ENCODE measurements at places on chromosomes 7 and 10. TPM values are rescaled to one million over a fixed set of nuclear protein-coding genes. Genes with fewer than 3 reads are reported as not detected.

GRCh38 chr7:29105752-29106668 is 40.3 kb downstream of the CPVL start:
- DNase-seq: peak; percentile 51

GRCh38 chr10:129929343-129930292 is 34.5 kb downstream of the EBF3 start:
- DNase-seq: no peak

- no peak for DNase-seq
Measured at GRCh38 chr10:29617880-29618340, 16.9 kb downstream of the SVIL start.

DNA sequence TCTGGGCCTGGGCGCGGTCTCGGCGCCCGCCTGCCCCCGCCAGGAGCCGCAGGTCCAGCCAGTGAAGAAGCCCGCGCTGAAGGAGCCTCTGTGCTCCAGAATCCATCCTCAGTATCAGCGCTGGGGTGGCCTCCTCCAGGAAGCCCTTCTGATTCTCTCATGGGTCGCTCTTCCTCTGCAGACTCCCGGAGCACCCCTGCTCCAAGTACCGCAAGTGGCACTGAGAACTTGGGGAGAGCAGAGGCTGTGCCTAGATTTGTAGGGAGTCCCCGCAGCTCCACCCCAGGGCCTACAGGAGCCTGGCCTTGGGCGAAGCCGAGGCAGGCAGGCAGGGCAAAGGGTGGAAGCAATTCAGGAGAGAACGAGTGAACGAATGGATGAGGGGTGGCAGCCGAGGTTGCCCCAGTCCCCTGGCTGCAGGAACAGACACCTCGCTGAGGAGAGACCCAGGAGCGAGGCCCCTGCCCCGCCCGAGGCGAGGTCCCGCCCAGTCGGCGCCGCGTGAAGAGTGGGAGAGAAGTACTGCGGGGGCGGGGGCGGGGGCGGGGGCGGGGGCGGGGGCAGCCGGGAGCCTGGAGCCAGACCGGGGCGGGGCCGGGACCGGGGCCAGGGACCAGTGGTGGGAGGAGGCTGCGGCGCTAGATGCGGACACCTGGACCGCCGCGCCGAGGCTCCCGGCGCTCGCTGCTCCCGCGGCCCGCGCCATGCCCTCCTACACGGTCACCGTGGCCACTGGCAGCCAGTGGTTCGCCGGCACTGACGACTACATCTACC is at the start of gene ALOX5:
Gene ALOX5, plus strand, starts transcription at position 641 of the 774 bp plus-strand sequence. Its CDS starts 64 bp downstream, at position 705.
- no peak for DNase-seq

GRCh38 chr7:130071701-130072622 is 1.6 kb downstream of the KLHDC10 start:
- peak; percentile 66 for DNase-seq

GRCh38 chr7:42380401-42380800 is 143.4 kb upstream of the GLI3 start:
- DNase-seq: no peak

DNA sequence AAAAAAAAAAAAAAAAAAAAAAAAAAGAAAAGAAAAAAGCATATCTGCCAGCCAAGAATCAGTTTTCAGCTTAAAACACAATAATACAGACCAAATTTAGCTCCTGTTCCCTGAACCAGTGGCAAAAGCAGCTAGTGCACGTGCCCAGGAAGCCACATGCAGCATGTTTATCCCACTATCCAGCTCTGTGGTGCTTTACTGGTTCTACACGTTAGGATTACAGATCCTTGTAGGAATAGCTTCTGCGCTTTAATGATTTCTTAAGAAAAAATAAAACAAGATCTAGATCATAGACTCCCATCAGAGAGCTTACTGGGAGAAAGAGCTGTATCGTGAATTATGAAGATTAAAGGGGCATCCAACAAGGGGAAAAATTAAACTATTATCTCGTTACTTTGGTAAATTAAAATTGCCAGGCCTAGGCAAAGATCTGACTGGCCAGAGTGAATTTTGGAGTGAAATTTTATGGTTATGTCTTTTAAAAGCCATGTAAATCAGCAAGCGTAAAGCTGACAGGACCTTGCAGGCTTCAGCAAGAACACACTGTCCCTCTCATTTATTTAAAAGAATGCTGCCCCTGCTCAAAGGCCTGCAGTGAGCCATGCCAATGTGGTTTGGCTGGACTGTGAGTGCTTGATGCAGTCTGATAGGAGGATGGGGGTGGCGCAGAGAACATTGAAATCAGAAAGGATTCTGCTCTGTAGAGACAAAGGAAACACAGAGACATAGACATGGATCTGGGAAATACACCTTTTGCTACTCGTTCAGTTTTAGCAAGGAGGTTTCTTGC is 177.3 kb upstream of the PHYHIPL start:
- no peak for DNase-seq

DNA sequence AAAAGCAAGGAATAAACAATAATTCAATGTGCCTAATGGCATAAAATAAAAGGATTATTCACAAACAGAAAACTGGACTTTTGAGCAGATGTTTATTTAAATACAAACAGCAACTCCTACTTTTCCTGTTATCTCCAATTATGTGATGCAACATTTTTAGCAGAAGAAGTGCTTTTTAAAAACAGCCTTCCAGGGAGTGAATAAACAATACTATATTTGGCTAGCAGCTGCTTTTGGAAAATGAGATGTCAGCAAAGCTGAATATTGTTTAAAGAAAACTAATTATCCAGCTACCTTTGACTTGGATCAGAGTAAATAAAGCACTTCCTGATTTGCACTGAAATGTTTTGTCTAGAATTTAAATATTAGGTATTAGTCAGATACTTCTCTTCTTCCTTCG is 23.2 kb downstream of the CDK1 start:
- DNase-seq: peak; percentile 32

- no peak for DNase-seq
Measured at GRCh38 chr10:110612087-110612486, 32.0 kb upstream of the RBM20 start.

DNA sequence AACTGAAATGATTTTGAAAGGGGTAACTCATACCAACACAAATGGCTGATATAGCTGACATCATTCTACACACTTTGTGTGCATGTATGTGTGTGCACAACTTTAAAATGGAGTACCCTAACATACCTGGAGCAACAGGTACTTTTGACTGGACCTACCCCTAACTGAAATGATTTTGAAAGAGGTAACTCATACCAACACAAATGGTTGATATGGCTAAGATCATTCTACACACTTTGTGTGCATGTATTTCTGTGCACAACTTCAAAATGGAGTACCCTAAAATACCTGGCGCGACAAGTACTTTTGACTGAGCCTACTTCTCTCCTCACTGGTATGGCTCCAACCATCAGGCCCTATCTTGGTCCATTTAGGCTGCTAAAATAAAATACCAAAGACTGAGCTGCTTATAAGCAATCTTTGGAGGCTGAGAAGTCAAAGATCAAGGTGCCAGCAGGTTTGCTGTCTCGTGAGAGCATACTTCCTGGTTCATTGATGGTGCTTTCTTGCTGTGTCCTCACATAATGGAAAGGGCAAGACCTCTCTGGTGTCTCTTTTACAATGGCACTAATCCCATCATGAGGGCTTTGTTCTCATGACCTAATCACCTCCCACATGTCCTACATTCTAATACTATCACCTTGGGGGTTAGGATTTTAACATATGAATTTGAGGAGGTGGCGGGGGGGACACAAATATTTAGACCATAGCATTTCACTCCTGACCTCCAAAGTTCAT is 173.3 kb downstream of the CFTR start:
- DNase-seq: no peak

DNA sequence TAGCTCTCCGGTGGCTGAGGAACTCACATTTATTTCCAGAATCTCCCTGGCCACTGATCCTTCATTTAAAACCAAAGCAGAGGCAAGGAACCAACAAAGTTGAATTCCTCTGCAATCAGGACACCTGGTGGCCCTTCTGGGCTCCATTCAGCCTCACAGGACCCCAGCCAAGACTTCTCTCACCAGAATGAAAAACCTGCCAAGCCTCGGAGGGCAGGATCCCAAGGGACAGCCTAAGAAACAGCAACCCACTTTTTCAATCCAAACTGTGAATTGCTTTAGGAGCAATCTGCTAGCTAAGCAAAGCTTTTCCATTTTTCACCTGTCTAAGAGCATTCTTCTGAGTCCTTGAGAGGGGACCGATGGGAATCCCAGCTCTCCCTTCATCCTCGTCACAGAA is 34.6 kb downstream of the OAT start:
- DNase-seq: no peak

GRCh38 chr10:68153473-68154210 is 44.4 kb downstream of the MYPN start:
- peak; percentile 98 for DNase-seq

GRCh38 chr10:125232841-125233240 is 72.5 kb upstream of the CTBP2 start:
- no peak for DNase-seq

DNA sequence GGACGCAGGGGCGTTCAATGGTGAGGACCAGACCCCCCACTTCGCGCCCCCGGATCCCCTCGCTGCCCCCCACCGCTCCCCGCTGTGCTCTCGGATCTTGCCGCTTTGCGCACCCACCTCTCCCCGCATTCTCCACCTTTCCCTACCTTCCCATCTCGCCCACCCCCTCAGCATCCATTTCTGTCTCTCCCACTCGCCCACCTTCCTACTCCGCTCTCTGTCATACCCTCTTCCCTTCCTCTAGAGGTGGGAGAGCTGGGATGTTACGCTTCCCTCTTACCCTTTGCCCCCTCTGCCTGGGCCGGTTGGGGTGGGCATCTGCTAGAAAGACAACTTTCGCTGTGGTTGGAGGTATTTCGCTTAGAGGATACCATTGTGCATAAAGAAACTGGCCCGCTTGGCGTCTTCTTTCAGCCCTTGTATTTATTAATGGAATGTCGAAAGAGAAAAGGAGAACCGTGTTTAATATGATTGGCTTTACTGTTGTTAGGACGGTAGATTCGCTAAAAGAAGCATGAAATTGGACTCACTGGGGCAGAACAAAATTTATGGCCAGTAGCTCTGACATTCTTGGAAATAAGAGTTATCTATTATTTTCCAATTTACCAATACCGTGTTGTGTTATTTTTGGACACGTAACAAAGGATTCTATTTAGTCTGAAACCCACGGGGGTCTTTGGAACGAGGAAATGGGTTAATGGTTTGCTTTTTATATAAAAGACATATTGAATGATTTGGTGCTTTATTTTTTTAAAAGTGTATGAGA is 873 bp downstream of the PRKAR2B start:
- no peak for DNase-seq

BMPR1A gene
- total RNA-seq: 35.3 TPM

GBX1 gene
- total RNA-seq: not detected

MYPN gene
- total RNA-seq: 0.39 TPM

TMEM236 gene
- total RNA-seq: not detected

NUP42 gene
- 56.2 TPM for total RNA-seq

AOC1 gene
- not detected for total RNA-seq

CARD11 gene
- total RNA-seq: 0.50 TPM

NPY4R gene
- 0.71 TPM for total RNA-seq

Data from SJSA1 (cell line).